ENCODE measurements at places on chromosomes 1 and 21.
A peak's percentile ranks its signal among the peaks of the same experiment; 100 is the strongest.

- DNase-seq, result no peak
These were observed 96.7 kb downstream of the UCK2 start for GRCh38 chr1:165924117-165924516.

DNA sequence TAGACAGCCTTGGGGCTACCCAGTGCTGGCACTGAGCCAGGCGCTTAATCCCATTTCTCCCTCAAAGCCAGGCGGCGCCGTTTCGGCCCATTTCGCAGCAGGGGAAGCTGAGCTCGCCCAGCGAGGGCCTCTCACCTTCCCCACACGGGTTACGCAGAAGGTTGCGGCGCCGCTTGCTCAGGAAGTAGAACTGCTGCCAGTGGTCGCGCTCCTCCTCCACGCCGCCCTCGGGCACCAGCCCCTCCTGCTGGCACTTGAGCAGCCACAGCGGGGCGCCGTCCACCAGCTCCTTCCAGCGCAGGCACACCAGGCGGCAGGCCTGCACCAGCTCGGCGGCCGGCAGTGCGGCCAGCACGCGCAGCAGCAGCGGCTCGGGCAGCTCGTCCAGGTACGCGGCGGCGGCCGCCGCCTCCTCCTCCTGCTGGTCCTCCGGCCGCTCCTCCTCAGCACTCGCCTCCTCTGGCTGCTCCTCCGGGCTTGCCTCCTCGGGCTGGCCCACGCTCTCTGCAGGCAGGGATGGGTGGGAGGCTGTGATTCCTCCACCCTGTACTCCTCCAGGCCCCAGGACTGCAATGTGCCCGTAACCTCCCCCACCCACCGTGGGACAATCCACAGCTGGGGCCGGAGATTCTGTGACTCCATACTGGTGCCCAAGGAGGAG is 3.8 kb downstream of the FBXO2 start:
- DNase-seq, result peak; percentile 55

DNA sequence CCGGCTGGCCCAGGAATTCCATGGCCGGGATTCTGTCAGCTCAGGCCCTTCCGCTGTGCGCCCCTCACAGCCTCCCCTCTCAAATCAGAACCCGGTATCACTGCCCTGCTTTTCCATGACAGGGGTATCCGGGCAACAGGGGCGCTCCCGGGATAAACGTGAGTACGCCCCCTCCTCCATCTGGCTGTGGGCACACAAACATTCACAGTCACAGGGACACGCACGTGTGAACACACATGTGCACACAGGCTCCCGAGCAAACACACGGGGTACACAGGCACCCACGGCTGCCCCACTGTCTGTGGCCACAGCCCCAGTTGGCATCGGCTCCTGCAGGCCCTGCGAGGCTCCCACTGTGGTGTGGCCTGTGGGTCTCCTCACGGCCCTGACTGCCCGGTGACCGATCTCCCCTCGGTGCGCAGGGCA is 16.7 kb downstream of the COL6A1 start:
- no peak for DNase-seq

- no peak for DNase-seq
These were observed 145.6 kb downstream of the GDAP2 start for GRCh38 chr1:117783606-117784396.

- no peak for DNase-seq
These were observed 23.2 kb downstream of the RPE65 start for GRCh38 chr1:68426594-68426993.

DNA sequence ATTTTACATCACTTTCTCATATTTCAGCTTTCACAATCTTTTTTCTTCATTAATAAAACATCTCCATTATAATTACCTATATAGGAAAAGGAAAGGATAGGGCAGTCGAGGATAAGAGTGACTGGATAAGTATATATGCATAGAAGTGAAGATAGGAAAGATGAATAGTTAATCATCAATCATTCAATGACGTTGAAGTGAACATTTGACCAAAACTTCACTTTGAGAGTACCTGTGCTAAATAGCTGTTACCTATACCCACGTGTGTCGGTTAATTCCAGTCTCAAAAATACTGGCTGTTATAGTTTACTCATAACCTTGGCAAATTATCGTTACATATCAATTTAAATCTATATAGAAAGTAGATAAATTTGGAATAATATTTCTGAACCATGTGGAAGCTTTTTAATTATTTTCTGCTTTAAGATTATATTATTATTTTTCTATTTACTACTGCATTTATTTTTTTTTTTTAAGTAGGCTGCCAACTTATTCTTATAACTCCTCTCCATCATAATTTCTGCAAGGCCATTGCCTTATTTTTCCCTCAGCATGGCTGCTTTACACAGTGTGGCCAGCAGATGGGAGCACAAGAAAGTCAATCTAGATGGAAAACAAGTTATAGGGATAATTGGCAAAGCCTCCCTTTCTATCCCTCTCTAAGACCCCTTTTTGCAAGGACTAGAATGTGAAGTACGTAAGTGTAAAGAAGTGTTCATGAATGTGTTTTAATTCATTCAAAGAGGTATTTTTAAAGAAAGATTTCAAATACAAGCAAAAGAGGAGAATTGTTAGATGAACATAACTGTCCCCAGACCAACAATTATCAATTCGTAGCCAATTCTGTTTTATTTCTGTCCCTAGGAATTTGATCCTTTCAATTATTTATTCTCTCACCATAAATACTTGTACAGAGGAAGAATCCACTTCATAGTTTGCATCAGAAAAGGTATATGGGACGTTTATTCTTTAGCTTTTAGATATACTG is 290.4 kb downstream of the KCNT2 start:
- no peak for DNase-seq

GRCh38 chr1:217590598-217590997 is 40.3 kb downstream of the GPATCH2 start:
- no peak for DNase-seq

GRCh38 chr1:41242342-41243078 is 404 bp upstream of the SCMH1 start:
- no peak for DNase-seq

Measured in stimulated activated CD8-positive, alpha-beta memory T cell treated with anti-CD3 and anti-CD28 coated beads, Interleukin-7, amount 100 ng/mL, for 1 hour (primary cell).